ENCODE measurements at places on chromosomes 11 and 22. TPM values are rescaled to one million over a fixed set of nuclear protein-coding genes. Genes with fewer than 3 reads are reported as not detected.

The GAL3ST1 gene
- total RNA-seq: not detected

DNA sequence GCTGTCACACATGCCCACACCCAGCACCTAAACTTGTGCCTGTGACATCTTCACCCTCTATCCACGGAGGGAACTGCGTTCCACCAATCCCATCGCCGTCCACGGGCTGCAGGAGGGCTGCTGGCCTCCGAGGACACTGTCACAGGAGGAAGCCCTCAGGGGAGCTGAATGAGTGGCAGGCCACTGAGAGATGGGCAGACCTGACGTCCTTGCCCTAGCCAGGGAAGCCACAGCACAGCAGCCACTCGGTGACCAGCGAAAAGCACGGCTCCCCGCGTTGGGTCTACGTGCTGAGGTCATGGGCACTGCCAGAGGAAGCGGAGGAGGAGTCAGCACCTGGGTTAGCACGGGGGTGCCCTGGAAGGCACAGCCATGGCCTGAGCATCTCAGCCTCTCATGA lies 50.5 kb downstream of the IGSF9B start:
- no peak for DNase-seq

GRCh38 chr11:68211546-68211945 lies 1.6 kb downstream of the KMT5B start:
- DNase-seq: no peak

- DNase-seq: no peak
Observed at GRCh38 chr22:37220543-37220981, 8.3 kb upstream of the SSTR3 start.

The APOBEC3A gene
- total RNA-seq: not detected

Measured in foreskin keratinocyte (primary cell).